ENCODE measurements at places on chromosomes 3 and 15.

GRCh38 chr3:133289322-133289721 is 110.5 kb upstream of the BFSP2 start:
- no peak for DNase-seq

- no peak for DNase-seq
Observed at GRCh38 chr3:125366132-125366531, 9.0 kb downstream of the ZNF148 start.

- no peak for DNase-seq
Observed at GRCh38 chr15:29103824-29104565, 165.6 kb downstream of the NSMCE3 start.

DNA sequence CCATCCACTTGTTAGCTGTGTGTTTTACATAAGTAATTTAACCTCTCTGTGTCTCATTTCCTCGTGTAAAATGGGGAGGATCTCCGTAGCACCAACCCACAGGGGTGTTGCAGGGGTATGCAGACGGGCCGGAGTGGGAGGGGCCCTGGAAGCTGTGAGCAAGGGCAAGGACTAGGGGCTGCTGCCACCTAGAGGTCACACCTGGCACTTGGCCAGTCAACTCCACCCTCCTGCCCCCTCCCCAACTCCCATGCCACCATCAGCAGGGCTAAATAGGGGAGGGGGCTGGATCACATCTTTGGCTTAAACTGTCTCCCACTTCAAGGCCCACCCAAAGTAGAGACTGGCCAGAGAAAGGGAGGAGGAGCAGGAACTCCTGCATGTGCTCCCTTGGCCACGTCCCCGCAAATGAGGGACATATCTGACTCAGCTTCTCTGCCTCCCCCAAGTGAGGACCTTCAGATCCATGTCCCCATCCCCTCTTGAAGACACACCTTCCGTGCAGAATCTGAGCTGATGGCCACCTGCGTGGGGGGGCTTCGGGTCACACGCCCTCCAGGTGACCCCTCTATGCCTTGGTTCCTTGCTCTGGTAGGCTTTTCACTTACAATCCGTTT is 2.6 kb downstream of the CCDC9B start:
- no peak for DNase-seq
